ENCODE measurements at places on chromosomes 12 and 14.

DNA sequence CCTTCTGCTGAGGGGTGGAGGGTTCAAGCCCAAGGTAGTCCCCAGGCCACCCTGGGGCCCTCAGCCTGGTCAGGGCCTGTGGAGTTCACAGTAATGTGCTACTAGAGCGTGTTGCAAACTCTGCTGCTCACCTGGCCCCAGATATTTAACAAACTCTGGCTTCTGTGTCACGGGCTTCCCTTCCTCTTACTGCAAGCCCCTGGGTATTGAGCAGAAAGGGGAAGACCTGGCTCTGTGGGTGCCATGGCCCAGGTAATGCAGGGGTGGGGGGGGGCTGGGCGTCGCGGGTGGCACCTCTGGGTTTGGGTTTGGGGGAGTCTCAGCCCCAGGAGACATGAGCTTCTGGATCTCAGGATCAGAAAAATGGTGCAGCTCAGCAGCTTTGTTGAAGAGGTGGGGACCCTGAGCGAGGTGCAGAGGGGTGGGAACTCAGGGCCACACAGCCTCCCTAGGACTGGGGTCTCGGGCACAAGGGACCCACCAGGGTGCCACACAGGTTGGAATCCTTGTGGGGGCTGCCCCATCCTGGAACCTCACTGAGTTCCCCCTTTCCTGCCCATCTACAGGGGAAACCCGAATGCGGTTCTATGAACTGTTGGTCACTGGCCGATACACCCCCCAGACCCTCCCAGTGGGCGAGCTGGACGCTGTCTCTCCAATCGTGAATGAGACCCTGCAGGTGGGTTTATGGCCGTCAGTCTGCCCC, 4.0 kb downstream of the SETD1B start:
- DNase-seq: no peak

DNA sequence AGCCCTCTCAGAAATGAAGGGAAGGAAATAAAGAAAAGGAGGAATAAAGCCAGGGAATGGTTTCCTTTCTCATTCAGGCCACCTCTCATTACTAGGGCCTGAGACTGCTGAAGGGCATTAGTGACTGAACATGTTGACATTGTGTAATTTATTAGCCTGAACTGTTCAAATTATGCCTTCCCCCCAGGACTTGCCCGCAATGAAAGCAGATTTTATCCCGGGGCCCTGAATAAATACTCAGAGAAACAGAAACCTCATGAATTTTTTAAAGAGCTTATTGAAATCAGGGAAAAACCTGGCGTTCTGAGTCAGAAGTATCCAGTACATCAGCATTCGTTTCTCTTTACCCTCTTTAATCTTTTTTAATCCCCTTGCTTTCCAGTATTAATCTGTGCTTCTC, 35.9 kb upstream of the WSCD2 start:
- DNase-seq: no peak

GRCh38 chr12:57641699-57642442, 8.9 kb upstream of the B4GALNT1 start:
- DNase-seq: no peak

- no peak for DNase-seq
These were observed 85.3 kb upstream of the BCL11B start for GRCh38 chr14:99357151-99357915.

- no peak for DNase-seq
These were observed 104.0 kb downstream of the TNFAIP2 start for GRCh38 chr14:103227094-103227768.

- no peak for DNase-seq
These were observed 13.0 kb upstream of the LEMD3 start for GRCh38 chr12:65156366-65156841.

DNA sequence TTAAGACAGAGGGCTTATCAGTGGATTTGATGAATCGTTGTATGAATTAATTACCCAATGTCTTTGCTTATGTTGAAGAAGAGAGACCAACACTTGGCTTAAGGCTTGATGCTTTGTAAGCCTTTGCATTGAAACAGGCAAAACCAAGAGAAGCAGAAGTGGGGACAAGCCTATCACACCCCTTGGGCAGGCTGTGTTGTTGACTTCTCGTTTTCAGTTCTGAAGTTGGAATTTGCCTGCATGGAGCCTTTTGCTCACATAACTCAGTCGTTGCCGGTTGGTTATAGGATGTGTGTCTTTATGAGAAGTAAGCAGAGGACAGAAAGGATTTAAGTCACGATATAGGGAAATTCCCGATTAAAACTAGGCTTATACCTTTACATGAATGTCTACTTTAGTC, 94.7 kb downstream of the CCDC92 start:
- DNase-seq: no peak

DNA sequence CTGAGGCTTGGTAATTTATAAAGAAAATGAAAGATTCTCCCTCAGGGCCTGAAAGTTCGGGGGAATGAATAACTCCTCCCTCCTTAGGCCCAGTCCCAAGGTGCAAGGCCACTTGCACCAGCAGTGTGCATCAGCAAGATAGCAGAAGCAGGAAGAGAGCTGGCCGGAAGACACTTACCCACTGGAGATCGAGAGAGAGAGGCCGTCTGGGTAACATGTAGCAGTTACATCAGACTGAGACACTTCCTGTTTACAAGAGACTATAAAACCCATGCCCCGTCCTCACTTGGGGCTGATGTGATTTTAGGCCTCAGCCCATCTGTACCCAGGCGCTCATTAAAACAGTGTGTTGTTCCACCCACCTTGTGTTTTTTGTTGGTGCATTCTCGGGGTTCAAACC, 85.2 kb downstream of the TMTC3 start:
- DNase-seq: no peak

Measured in esophagus squamous epithelium (tissue), 5 donors.